ENCODE measurements at places on chromosomes 16 and 17.
A peak's percentile ranks its signal among the peaks of the same experiment; 100 is the strongest.

DNA sequence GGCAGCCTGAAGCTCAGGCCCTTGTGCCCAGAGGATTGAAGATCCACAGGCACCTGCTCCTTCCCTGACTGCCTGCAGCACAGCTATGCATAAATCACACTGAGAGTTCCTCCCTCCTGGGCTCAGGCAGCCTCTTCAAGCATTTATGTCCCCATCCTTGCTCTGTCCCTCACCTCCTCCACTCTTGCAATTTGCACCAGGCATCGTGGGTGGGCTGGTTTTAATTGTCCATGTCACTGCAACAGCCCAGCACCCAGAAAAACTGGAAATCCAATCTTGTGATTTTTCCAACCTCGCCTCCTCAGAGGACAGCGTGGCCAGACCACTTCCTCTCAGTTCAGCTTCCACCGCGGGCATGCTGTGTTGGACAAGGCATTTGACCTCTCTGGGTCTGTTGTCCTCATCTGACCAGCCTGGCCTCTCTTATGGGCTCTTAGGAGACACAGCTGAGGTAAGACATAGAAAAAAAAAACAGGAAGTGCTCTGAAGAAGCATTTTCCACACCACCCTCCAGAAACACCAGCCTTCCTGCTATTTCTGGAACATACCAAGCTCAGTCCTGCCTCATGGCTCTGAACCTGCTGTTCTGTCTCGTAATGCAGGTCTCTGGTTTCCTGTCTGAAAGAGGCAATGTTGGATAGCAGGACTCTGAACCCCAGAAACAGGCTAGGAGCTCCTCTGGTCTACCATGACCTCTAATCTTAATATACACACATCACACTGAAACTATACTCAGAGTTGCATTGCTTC lies 8.3 kb downstream of the TMEM114 start:
- no peak for DNase-seq

- DNase-seq: no peak
These were observed 28.3 kb upstream of the PITPNA start for GRCh38 chr17:1590747-1591473.

DNA sequence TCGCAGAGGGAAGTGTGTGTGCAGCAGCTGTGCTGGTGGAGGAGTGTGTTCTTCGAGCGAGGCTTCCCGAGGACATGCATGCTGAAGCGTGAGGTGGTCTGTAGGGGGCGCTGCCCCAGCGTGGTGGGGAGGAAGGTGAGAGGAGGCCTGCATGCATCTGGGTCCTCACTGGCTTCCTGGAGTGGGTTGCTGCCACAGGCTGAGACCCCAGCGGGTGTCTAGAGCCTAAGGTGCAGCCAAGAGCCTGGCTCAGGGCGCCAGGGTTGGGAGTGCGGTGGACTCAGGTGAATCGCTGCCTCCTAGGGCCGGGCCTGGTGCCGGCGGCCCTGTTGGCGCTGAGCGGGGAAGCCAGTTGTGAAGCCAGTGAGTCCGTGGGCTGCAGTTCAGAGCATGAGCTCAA lies 7.5 kb upstream of the HSD3B7 start:
- no peak for DNase-seq

- no peak for DNase-seq
These were observed 387.3 kb downstream of the MAF start for GRCh38 chr16:79213214-79213613.

GRCh38 chr17:80938556-80938955 lies 53.1 kb upstream of the CHMP6 start:
- no peak for DNase-seq

- DNase-seq: peak; percentile 77
These were observed 3.5 kb downstream of the C17orf100 start for GRCh38 chr17:6654841-6655731.

DNA sequence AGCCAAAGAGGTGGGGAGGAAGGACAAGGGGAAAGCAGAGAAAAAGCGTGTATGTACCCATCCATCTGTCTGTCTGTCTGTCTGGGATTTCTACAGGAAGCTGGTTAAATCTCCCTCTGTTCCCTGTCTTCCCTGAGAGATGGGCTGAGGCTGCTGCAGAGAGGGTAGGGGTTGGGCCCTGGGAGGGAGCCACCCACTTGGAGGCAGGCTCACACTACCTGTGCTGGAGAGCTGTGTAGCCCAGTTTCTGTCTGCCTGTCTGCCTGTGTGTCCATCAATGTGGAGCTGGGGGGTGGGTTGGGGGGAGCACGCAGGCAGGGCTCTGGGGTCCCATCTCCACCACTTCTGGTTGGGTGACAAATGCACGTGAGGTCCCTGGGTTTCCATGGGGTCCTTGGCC lies 18.6 kb upstream of the C17orf113 start:
- DNase-seq: no peak

- DNase-seq: no peak
These were observed 118.1 kb upstream of the CACNG3 start for GRCh38 chr16:24138024-24138423.

GRCh38 chr17:57109393-57110151 lies 24.5 kb downstream of the AKAP1 start:
- DNase-seq: no peak

GRCh38 chr17:39225308-39225958 lies at the start of gene STAC2:
TSS of gene STAC2 (minus strand) at chr17:39225945. CDS start at chr17:39225502, 443 bp downstream.
- no peak for DNase-seq

DNA sequence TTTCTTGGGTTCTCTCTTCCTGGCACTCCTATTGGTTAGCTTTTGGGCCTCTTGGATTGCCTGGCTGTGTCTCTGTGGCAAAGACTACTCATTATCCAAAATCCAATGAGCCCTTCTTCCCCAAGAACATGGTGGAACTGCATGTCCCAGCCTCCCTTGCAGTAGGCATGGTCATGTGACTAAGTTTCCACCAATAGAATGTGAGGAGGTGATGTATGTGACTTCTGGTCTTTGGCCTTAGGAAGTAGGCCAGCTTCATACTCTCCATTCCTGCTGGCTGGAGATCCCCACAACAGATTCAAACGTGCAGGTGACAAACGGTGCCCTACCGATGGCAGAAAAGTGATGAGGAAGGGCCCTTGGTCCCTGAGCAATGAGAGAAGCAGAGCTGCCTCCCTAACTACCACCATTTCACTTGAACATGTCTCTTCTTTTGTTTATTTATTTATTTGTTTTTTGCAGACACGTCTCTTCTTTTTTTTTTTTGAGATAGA lies 17.3 kb upstream of the SPN start:
- no peak for DNase-seq

- no peak for DNase-seq
These were observed 2.5 kb downstream of the RPAIN start for GRCh38 chr17:5422505-5422904.

DNA sequence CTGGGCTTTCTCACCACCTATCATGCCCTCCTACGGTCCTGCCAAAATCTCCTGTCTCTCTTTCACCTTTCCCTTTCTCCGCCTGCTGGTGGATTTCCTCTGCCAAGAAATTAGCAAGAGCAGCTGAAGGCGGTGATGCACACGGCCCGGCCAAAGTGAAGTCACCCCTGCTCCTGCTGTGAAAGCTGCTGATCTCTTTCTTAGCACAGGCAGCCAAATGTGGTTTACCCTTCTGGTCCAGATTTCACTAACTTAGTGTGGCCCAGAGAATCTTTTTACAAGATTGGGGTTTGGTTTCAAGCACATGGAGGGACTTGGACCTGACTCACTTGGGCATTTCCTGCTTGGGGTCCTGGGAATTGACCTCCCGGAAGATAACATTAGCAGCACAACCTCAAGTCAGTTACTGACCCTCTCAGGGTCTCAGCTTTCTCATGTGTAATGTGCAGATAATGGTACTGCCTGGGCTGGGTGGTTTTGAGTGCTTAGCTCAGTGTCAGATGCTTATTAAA lies 155.7 kb downstream of the SOCS1 start:
- no peak for DNase-seq

DNA sequence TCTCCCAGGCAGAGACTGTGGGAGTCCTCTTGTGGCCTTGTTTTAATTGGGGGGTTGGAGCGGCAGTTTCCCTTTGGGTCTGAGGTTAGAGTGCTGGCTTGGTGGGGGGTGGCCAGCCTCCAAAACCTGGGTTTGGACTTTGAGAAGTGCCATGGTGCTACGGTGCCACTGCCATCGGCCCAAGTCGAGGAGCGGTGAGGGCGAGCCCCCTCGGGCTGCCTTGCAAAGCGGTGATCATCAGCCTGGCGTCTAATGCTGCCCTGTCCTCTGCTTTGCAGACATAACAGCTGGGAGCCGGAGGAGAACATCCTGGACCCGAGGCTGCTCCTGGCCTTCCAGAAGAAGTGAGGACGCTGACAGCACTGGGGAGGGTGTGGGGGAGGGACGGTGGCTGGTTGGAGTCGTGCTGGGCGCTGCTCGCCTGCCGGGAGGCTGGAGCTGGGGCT lies 1.2 kb downstream of the CBX2 start:
- DNase-seq: no peak

DNA sequence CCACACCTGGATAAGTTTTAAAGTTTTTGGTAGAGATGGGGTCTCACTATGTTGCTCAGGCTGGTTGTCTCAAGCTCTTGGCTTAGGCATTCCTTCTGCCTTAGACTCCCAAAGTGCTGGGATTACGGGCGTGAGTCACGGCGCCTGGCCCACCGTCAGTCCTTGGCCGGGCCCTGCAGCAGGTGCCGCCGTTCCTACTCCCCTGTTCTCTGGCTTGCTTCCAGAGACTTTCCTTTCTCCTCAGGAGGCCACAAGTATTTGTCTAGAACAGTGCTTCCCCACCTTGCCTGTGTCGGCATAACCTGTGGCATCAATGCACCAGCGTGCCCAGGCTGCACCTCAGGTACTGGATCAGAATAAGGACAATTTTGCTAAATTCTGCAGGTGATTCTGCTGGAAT lies 3.0 kb upstream of the MGAT5B start:
- no peak for DNase-seq

Data from NCI-H146 (cell line).